ENCODE measurements at places on chromosomes 4 and X. TPM values are rescaled to one million over a fixed set of nuclear protein-coding genes. Genes with fewer than 3 reads are reported as not detected.

DNA sequence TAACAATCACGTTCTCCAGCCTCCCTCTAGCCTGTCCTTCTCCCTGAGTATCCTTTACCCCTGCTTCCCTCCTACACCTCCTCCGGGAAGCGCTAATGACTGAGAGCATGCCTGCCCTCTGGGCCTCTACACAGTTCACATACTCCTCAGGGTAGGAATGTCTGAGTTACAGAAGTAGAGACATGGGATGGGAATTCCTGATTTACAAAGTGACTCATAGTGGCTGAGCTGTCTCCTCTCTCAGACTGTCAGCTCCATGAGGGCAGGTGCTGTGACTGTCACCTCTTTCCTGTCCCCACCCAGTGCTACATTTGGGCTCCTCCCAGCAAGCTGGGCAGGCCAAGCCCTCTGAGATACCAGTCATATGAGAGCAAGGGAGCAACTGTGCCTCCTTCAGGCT, 2.6 kb downstream of the LAS1L start:
- no peaks in the 10 kb centered on the region for H3K36me3 ChIP-seq
- no peaks in the 10 kb centered on the region for H3K4me1 ChIP-seq
- H3K27ac ChIP-seq = no peak overlapping the region
- no peak for DNase-seq

DNA sequence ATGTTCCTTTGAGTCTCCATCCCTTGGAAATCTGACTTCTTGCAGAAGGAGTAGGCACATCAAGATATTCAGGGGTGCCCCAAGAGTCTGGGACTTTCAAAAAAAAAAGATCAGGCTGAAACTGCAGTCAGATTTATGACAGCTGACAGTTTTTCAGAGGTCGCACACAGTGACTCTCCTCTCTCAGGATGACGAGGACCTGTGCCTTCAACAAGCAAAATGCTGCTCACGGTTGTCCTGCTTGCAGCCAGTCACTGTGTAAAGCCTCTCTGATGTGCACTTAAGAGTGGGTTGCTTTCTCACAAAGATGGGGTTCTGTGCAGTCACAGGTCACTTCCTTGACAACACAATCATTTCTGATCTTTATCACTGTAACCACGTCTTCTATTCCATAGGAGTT, 178.2 kb downstream of the PTTG2 start:
- DNase-seq = no peak
- peaks cover under 1% of the 10 kb centered on the region for H3K4me1 ChIP-seq
- H3K27ac ChIP-seq = no peak overlapping the region
- no peak overlapping the region for H3K4me3 ChIP-seq

GRCh38 chr4:18630218-18631110, 608.9 kb upstream of the LCORL start:
- H3K27me3 ChIP-seq = no peaks in the 10 kb centered on the region
- no peaks in the 10 kb centered on the region for H3K36me3 ChIP-seq
- H3K4me1 ChIP-seq = no peaks in the 10 kb centered on the region
- H3K27ac ChIP-seq = no peak overlapping the region

The NXF2 gene
- total RNA-seq = not detected

DNA sequence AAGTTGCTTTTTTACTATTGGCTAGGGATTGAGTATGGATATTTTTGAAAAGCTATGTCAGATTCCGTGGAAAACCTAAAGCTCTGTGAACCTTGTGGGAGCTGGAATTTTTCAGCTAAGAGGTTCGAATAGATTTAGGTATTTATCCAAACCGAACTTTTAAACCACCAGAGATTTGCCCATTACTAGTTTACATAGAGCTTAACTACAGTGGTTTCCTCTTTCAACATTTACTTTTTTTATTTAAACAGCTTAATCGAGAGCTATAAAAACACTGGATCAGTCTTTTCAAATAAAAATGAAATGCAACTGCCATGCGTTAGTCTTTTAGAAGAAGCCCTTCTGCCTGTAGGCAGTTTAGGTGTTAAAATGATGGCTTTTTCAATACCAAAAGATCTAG, 377.0 kb downstream of the RPA4 start:
- no peak overlapping the region for H3K4me3 ChIP-seq
- H3K27ac ChIP-seq = no peak overlapping the region
- no peaks in the 10 kb centered on the region for H3K36me3 ChIP-seq
- no peaks in the 10 kb centered on the region for H3K4me1 ChIP-seq
- no peaks in the 10 kb centered on the region for H3K27me3 ChIP-seq

DNA sequence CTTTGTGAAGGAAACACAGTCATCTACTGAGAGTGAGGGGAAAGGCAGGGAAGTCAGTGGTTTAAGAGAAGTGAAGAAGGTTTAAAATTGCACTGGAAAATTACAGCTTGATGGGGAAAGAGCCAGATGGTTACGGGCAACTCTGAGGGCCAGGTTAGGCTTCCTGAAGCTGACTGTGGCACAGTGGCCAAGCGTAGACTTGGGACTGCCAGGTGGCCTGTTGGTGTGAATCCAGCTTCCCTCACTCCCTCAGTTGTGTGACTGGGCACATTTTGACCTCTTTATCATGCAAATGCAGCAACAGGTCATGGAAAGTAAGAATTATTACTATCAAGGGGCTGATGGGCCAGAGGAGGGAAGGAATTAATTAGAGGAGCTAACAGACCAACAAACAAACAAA, 390.1 kb downstream of the UNC5C start:
- DNase-seq = no peak
- peaks cover 8% of the 10 kb centered on the region for H3K4me1 ChIP-seq
- H3K4me3 ChIP-seq = no peak overlapping the region
- H3K27ac ChIP-seq = no peak overlapping the region

The XAGE2 gene
- total RNA-seq = 4.8 TPM

GRCh38 chr4:1233641-1234308, 15.2 kb downstream of the CTBP1 start:
- no peak overlapping the region for H3K27ac ChIP-seq
- peaks cover 51% of the 10 kb centered on the region for H3K36me3 ChIP-seq
- peak; percentile 58 for DNase-seq
- peaks cover 25% of the 10 kb centered on the region for H3K4me1 ChIP-seq
- no peak overlapping the region for H3K4me3 ChIP-seq

DNA sequence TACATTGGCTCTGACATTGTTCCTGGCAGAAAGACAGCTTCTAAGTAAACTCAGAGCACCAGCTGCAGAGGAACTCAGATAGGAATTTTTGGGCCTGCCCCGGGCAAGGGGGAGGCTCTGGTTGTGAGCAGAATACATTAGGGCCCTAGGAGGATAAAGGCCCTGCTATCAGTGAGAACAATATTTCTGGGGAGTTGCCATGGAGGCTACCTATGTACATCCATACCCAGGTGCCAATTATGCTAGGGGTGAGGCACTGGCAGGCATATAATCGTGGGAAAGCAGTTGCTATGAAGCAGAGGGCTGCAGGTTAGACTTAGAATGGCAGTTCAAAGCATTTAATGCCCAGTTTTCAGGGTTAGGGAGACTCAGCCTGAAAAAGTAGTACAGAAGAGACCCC, 273.5 kb upstream of the EDA2R start:
- H3K36me3 ChIP-seq = no peaks in the 10 kb centered on the region
- no peak overlapping the region for H3K27ac ChIP-seq
- no peaks in the 10 kb centered on the region for H3K27me3 ChIP-seq
- H3K4me3 ChIP-seq = no peak overlapping the region
- H3K4me1 ChIP-seq = no peaks in the 10 kb centered on the region

The KIF4A gene
- 0.61 TPM for total RNA-seq

- H3K4me1 ChIP-seq = no peaks in the 10 kb centered on the region
- H3K27me3 ChIP-seq = no peaks in the 10 kb centered on the region
- no peak for DNase-seq
- no peak overlapping the region for H3K27ac ChIP-seq
These were observed 102.5 kb downstream of the POLA1 start for GRCh38 chrX:24796204-24796603.

DNA sequence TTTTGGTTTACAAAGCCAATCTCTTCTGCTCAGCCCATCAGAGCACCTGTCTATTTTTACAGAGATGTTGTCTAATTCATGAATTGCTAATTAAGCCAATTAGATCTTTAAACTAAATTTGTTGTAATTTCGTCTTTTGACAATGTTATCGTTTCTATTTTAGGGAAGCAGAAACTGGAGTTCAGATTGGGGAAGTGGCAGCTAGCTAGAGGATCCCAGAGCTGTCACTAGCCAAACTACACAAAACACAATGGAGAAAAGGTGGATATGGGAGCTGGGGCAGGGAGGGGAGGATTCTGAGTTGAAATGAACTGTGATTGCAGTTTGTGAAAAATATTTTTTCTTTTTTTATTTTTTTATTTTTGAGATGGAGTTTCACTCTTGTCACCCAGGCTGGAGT, 35.8 kb downstream of the CASP3 start:
- H3K27me3 ChIP-seq = no peaks in the 10 kb centered on the region
- no peak overlapping the region for H3K27ac ChIP-seq
- H3K36me3 ChIP-seq = no peaks in the 10 kb centered on the region
- no peaks in the 10 kb centered on the region for H3K4me1 ChIP-seq

DNA sequence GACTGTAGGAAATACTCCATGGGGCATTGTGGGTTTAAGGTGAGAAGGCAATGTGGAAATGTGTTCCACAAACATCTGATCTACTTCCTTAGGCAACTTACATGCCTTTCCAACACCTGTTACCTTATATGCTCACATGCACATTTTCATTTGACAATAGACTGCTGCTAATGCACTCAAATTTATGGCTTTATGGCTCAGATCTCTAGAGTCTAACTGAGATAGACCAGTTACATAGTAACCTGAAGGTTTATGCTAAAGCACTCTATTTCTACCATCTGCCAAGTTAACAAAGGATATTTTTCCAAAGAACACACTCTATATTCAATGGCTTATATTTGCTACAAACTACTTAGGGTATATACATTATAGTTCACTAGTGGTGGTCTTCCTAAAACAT, 969.0 kb downstream of the TECRL start:
- H3K27me3 ChIP-seq = no peaks in the 10 kb centered on the region
- no peaks in the 10 kb centered on the region for H3K4me1 ChIP-seq
- H3K36me3 ChIP-seq = no peaks in the 10 kb centered on the region
- no peak for DNase-seq
- H3K4me3 ChIP-seq = no peak overlapping the region
- H3K27ac ChIP-seq = no peak overlapping the region

The DCX gene
- not detected for total RNA-seq

GRCh38 chr4:138935-139334, 14.6 kb downstream of the ZNF718 start:
- no peak overlapping the region for H3K27ac ChIP-seq
- no peak overlapping the region for H3K4me3 ChIP-seq
- no peak for DNase-seq
- peaks cover 35% of the 10 kb centered on the region for H3K36me3 ChIP-seq
- no peaks in the 10 kb centered on the region for H3K27me3 ChIP-seq
- H3K4me1 ChIP-seq = no peaks in the 10 kb centered on the region

The PASD1 gene
- not detected for total RNA-seq

- peak; percentile 13 for DNase-seq
- no peak overlapping the region for H3K27ac ChIP-seq
- no peaks in the 10 kb centered on the region for H3K27me3 ChIP-seq
- no peak overlapping the region for H3K4me3 ChIP-seq
- no peaks in the 10 kb centered on the region for H3K4me1 ChIP-seq
- no peaks in the 10 kb centered on the region for H3K36me3 ChIP-seq
These were observed 112.8 kb upstream of the PITX2 start for GRCh38 chr4:110735686-110736085.

GRCh38 chr4:153142700-153143438, 61.4 kb upstream of the TRIM2 start:
- H3K27me3 ChIP-seq = no peaks in the 10 kb centered on the region
- DNase-seq = peak; percentile 87
- H3K4me3 ChIP-seq = no peak overlapping the region
- no peak overlapping the region for H3K27ac ChIP-seq

- H3K4me3 ChIP-seq = peak overlapping the region; percentile 80
- no peak for DNase-seq
- peaks cover 5% of the 10 kb centered on the region for H3K36me3 ChIP-seq
- H3K4me1 ChIP-seq = peaks cover 6% of the 10 kb centered on the region
- peak overlapping the region; percentile 87 for H3K27ac ChIP-seq
These were observed 815 bp downstream of the HCCS start for GRCh38 chrX:11111947-11112346.

DNA sequence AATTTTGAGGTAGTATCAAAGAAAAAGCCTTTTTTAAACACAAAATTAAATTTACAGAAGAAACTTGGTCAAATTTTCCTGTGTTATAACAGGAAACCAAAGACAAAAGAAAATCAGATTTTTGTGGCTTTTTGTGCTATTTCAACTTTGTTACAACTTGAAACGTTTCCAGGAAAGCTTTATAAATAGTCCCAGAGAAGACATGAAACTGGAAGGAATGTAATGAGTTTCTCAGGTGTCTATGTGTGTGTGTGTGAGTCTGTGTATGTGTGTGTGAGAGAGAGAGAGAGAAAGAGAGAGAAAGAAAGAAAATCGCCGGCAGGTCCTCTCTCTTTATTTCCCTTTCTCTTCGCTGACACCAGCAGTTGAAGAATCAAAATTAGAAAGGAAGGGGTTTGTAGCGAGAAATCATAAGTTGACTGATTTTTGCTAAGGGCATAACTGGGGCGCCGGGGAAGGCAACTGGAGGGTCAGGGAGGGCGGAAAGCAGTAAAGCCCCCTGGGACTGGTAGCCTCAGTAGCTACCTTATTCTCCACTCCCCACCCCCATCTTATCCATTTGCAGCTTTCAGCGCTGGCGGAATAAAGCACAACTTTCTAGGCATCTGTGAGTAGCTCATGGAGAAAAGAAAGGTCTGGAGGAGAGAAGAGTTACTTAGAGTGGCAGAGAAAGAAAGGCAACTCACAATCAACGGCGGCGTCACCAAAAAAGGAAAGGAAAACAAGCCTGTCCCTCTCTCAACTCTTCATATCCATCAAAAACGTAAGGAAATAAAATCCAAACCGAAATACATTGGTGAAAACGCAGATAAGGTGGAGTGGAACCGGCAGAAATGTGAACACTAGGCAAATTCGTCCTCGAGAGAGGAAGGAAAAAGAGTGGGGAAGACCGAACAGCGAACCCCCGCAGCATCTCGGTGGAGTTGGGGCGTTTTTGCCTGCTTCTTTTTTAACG, 1.3 kb downstream of the TMEM47 start:
- peak overlapping the region; percentile 56 for H3K4me3 ChIP-seq
- peak; percentile 46 for DNase-seq
- no peaks in the 10 kb centered on the region for H3K27me3 ChIP-seq
- H3K4me1 ChIP-seq = peaks cover 8% of the 10 kb centered on the region

The GAGE12E gene
- total RNA-seq = not detected

The TMSB15A gene
- total RNA-seq = 6.4 TPM

- H3K27ac ChIP-seq = no peak overlapping the region
- H3K27me3 ChIP-seq = no peaks in the 10 kb centered on the region
- H3K4me1 ChIP-seq = no peaks in the 10 kb centered on the region
These were observed 22.9 kb upstream of the CPE start for GRCh38 chr4:165355900-165356300.
